SK-N-SH (cell line): ENCODE measurements at places on chromosomes 5 and 9.

DNA sequence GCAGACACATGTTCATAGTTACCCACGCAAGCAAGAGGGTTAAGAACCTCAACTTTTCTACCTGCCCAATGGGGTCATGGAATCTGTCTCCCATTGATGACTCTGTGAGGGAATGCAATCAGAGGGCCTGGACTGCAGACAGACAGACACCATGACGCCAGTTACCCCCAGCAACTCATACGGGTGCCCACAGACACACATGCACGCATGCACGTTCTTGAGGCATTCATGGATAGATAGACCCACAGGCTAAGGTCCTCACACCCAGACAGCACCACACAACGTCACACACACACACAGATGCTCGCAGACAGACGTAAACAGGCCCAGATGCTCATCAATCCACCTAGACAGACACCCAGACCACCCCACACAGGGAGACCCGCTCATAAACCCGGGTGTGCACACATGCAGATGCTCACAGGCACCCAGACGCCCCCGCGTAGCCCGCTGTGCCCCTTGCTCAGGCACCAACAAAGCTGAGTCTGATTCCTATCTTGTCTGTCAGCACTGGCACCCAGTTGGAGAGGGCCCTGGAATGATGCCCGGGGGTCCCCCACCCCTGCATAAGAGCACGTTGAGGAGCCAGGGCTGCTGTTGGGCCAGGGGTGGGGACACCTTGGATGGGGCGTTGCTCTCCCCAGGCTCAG lies 23.6 kb downstream of the LHX2 start:
- H3K27ac ChIP-seq: no peak overlapping the region
- H3K4me3 ChIP-seq: no peak overlapping the region
- H3K4me1 ChIP-seq: peaks cover 6% of the 10 kb centered on the region; the same call in 1 of the 2 replicates

GRCh38 chr5:106894964-106895363 lies 775.8 kb downstream of the EFNA5 start:
- no peak overlapping the region for H3K27ac ChIP-seq
- H3K36me3 ChIP-seq: no peaks in the 10 kb centered on the region
- H3K4me1 ChIP-seq: no peaks in the 10 kb centered on the region
- H3K4me3 ChIP-seq: no peak overlapping the region
- DNase-seq: no peak

GRCh38 chr9:108662956-108663355 lies 192.8 kb downstream of the ACTL7B start:
- H3K36me3 ChIP-seq: no peaks in the 10 kb centered on the region
- DNase-seq: no peak
- H3K27me3 ChIP-seq: no peaks in the 10 kb centered on the region
- no peak overlapping the region for H3K4me3 ChIP-seq

DNA sequence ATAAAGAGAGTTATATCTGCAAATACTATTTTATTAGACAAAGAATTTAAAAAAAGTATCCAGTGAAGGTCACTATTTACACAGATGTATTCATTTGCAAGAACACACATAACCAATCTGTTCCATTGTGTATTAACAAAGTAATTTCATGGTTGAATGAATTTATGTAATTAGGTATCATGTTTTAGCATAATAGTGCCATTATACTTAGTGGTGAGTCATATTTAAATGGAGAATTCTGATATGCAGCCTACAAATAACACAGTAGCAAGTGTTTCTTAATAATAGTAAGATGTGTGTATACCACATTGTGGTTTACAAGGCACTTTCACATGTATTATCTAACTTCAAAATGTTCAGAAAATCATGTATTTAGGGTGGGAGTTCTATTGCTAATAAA lies 1028.5 kb upstream of the ACO1 start:
- H3K4me3 ChIP-seq: no peak overlapping the region
- no peaks in the 10 kb centered on the region for H3K4me1 ChIP-seq
- DNase-seq: no peak
- no peak overlapping the region for H3K27ac ChIP-seq

- DNase-seq: no peak
- H3K4me3 ChIP-seq: no peak overlapping the region
- no peak overlapping the region for H3K27ac ChIP-seq
- H3K4me1 ChIP-seq: no peaks in the 10 kb centered on the region
- no peaks in the 10 kb centered on the region for H3K36me3 ChIP-seq
These were observed 77.8 kb downstream of the CSNK1A1 start for GRCh38 chr5:149473441-149473840.

DNA sequence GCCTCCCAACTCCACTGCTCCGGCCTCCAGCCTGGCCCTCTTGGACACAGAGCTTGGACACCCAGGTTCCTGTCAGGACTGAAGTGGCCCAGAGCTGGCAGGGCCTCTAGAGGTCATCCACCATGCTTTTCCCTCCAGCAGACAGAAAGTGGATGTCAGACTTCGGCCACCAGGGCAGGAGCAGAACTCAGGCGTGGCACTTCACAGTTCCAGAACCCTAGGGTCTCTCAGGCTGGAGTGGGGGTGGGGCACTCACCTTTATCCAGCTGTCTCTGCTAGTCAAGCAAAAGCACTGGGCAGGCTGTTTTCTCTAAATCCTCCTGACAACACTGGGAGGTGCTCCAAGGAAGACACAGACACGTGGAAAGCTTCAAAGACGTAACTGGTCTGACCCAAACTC lies 35.6 kb upstream of the N4BP3 start:
- H3K4me3 ChIP-seq: no peak overlapping the region
- peaks cover 7% of the 10 kb centered on the region; the same call in 1 of the 2 replicates for H3K27me3 ChIP-seq
- H3K36me3 ChIP-seq: no peaks in the 10 kb centered on the region
- no peak overlapping the region for H3K27ac ChIP-seq
- H3K4me1 ChIP-seq: no peaks in the 10 kb centered on the region
